Esophagus muscularis mucosa (tissue), 4 donors: ENCODE measurements at places on chromosomes 2 and 18. TPM values are rescaled to one million over a fixed set of nuclear protein-coding genes. Genes with fewer than 3 reads are reported as not detected.

- DNase-seq: no peak
Measured at GRCh38 chr2:108449410-108450130, 564 bp downstream of the GCC2 start.

DNA sequence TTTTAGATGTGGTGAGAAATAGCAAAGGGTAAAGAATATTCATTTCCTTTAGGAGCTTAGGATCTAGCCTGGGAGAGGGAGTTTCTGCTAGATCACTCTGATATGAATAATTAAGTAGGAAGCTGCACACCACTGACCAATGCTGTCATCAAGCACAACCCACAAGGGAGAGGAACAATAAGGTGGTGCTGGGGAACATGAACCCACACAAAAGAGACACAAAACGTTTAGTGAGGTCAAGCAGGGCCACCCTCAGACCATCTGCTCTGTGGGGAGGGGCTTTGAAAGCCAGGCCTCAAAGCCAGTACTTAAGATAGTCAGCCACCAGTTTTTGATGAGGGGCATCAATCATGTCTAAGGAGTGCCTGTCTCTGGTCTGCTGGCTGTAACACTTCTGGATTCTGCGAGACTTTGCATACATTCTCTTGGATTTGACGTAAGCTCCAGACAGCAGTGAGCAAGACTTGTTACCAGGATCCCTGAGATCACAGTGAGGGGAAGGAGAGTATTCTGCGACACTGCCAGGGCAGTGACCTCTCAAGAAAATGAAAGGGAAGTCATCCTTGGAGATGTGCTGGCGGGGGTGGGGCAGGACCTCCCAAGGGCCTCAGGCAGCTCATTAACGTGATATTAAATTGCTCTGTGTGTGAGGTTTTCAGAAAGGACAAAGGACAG is 127.0 kb downstream of the CCBE1 start:
- no peak for DNase-seq

DNA sequence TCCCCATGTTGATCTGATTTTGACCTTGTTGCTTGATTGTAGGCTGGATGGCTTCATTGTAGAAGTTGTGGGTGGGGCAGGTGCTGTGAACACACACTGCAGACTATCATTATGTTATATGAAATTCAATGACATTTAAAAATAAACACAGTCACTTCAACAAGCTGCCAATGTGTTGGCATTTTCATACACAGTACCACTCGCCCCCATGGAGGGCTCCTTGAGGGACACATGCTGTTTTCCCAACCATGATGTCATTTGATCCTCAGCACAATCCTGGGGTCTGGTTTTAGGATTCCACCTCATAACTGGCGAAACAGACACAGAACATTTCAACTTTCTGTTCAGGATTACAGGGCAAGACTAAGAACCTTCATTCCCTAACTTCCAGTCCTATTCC is 86.9 kb downstream of the ZCCHC2 start:
- DNase-seq: no peak

GRCh38 chr2:15986068-15986560 is 45.8 kb downstream of the MYCN start:
- DNase-seq: no peak

DNA sequence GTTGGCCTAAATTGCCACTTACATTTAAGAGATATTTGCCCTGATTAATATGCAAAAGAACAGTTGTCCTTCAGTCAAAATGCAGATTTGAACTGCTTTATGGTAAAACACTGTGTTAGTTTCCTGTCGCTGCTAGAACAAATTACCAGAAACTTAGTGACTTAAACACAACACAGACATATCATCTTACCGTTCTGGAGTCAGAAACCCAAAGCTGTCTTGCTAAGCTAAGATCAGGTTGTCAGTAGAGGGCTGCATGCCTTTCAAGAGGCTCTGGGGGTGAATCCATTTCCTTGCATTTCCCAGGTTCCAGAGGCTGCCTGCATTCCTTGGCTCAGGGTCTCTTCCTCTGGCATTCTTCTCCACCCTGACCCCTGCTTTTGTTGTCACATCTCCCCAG is 149.5 kb downstream of the FAM161A start:
- peak; percentile 50 for DNase-seq

DNA sequence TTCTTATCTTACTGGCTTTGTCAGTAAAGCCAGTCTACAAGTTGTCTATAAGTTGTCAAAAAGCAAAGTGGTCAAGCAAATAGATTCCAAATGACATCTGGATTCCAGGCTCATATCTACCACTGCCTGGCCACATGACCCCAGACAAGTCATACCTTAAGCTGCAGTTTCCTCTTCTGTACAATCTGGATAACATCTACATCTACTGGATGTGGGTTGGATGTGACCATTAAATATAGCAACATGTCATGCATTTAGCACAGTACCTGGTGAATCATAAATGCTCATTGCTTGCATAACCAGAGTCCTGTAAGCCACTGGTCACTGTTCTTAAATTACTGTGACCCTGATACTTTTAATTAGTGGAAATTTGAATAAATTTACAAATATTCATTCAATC is 16.8 kb downstream of the COBLL1 start:
- no peak for DNase-seq

GRCh38 chr2:149877913-149878312 is 290.3 kb upstream of the MMADHC start:
- no peak for DNase-seq

GRCh38 chr2:45128580-45128997 is 119.3 kb upstream of the SIX2 start:
- DNase-seq: peak; percentile 94

- no peak for DNase-seq
Measured at GRCh38 chr18:70489986-70490933, 201.4 kb downstream of the SOCS6 start.

GRCh38 chr18:43303376-43303775 is 26.1 kb upstream of the SYT4 start:
- no peak for DNase-seq

DNA sequence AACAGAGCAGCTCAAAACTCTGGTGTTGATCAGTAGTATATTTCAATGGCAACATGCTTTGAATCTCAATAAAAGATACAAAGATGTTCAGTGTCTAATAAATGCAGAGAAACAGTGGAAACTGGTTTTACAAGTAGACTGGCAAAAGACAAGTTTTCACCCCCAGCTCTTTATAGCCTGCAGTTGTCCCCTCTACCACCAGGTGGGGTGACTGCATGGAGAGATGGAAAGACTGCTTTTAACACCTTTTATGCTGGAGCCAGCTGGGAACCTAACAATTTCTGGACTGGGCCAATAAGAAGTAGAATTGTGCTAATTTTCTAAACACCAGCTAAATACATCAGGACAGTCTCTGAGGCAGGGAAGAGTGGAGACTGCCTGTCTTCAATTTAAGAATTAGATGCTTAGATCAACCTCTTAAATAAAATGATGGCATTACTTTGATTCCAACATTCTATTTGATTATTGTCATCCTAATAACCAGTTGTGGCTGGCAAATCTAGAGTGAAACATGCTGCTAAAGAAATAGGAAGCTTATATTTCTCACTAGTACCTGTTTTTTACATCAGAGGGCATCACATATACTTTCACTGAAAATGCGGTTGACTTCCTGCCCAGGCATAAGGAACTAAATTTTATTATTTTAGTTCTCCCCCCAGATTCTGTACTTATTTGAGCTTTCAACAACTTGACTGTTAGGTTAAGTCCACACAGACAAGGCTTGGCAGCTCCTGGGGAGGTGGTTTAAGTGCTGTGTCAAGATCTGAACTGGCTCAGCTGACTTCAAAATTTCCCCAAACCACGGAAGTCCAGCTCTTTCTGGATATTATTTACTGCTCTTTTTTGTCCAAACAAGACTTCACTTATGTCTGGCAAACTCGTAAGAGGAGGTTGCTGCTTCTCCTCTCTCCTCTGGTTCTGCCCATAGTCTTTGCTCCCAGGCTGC is 140.5 kb downstream of the TPGS2 start:
- DNase-seq: no peak

- DNase-seq: no peak
Measured at GRCh38 chr2:24469148-24469650, 21.9 kb upstream of the NCOA1 start.

- no peak for DNase-seq
Measured at GRCh38 chr2:12421046-12421445, 295.7 kb upstream of the TRIB2 start.

DNA sequence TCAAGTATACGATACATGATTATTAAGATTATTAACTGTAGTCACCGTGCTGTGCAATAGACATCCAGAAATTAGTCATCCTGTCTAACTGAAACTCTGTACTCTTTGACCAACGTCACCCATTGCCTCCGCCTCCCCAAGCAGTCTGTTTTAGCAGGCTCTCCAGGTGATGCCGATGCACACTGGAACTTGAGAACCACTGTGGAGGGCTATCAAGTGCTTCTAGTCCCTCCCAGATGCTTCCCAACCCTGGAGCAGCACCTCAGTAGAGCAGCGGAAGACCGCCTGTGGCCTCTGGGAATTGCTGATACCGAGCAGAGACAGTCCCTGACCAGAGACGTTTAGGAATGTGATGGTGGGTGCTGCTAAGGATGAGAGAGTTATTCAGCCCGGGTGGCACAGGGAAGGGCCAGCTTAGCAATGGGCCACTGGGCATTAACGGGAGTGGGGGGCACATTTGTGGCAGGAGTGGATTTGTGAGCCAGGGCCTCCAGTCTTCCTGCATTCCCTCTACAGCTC is 50.7 kb downstream of the LIPG start:
- peak; percentile 81 for DNase-seq

DNA sequence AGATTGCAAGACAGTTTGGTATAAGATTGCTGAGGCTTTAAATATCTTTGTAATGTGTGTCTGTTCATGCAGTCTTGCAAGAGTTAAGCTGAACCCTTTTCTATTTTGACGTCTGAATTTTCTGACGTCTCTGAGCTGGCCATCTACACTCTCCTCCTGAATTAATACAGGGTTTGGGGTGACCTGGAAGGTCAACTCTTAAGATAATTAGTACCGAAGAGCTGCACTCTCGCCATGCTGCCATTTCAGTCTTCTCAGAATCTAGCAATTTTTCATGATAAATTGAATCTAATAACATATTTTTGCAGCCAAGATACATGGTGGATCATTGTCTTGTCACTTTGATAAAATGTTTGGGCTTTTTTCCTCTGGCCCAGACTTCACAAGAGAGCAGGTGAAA is 1245.2 kb upstream of the CELF4 start:
- DNase-seq: no peak

DNA sequence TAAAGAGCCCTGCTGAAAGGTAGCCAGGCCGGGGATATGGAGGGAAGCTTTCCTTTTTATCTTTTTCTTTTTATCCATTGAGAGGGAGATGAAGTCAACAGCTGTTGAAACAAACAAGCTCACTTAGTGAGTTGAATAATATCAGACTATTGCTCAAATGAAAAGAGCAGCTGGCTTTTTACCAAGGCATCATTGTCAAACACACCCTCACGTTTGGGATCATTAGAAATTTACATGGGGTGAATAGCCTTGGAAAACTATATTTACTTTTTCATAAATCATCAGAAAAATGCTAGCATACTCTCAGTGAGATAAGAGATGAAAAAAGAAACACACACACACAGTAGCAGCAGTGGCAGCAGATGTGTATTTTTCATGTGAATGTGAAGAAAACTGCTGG is 71.5 kb upstream of the HNMT start:
- DNase-seq: no peak

DNA sequence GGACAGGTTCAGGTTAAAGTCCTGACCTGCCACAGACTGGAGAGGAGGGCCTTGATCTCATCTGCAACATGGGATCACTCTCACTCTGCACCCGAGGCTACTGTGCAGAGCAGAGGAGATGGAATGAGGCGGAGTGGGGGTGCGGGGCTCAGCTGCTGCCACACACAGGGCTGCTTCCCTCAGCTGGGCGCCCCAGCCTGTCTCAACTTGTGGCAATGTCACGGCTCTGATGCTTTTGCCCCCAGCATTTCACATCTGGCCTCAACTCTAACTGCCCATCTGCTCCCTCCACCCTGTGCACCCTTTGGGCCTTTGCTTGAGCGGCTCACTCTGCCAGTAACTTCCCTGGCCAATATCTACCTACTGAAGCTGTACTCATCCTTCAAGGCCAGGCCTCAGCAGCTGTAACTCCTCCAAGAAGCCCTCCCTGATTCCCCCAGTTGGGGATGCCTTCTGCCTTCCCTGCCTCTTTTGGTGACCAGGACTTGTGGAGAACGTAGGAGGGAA is 70.3 kb downstream of the POLR1A start:
- no peak for DNase-seq

GRCh38 chr2:54522624-54523281 is 66.6 kb downstream of the SPTBN1 start:
- no peak for DNase-seq

DNA sequence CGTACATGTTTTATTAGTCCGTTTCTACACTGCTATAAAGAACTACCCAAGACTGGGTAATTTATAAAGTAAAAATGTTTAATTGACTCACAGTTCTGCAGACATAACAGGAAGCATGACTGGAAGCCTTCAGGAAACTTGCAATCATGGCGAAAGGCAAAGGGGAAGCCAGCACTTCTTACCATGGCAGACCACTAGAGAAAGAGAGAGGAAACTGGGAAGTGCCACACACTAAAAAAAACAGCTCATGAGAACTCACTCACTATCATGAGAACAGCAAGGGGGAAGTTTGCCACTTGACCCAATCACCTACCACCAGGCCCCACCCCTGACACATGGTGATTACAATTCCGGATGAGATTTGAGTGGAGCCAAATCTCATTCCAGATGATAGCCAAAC is 466.2 kb downstream of the IRS1 start:
- no peak for DNase-seq

DNA sequence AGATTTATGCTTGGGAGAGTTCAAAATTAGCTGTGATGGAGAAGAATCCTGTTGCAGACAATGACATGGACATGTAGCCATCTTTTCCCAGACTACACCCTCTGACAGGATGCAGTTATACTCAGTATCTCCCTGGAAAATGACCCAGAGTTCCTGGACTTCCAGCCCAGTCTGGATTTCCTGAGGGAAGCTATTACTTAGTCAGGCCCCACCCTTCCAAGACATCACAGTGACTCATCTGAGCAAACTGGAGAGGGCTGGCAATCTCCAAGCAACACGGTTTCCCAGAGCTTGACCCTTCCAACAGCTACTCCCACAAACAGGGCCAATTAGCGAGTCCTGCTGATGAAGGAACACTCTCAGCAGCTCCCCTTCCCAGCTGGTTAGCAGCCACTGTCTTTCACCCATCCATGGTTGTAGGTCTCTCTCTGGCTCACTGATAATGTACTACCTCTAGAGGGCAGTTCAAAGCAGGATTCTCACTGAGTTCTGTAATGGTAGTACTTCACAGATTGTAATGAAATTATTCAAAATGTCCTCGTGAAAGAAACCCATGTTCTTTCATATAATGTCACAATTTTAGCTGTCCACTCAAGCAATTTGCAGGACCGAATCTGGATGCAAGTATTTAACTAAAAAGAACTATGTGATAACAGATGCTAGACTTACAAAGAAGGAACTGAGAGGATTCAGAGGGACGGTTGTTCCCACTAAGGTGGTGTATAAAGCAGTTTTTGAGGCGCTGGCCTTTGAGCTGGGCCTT is 110.2 kb downstream of the MDH1 start:
- DNase-seq: no peak

COPS7B gene
- 25.9 TPM for total RNA-seq

HRH4 gene
- total RNA-seq: 0.50 TPM

NEU2 gene
- total RNA-seq: not detected

MAP3K19 gene
- total RNA-seq: not detected

CYP27A1 gene
- 26.3 TPM for total RNA-seq

BOLL gene
- not detected for total RNA-seq

PTPRN gene
- total RNA-seq: 3.0 TPM

SCYGR4 gene
- total RNA-seq: not detected

KCNK3 gene
- total RNA-seq: 8.5 TPM

FAM117B gene
- 5.0 TPM for total RNA-seq

PID1 gene
- total RNA-seq: 59.7 TPM

NYAP2 gene
- 0.26 TPM for total RNA-seq

DUSP19 gene
- total RNA-seq: 4.6 TPM

TMEM17 gene
- 2.5 TPM for total RNA-seq

GPC1 gene
- 45.6 TPM for total RNA-seq

MEP1B gene
- total RNA-seq: not detected
